ENCODE measurements at places on chromosomes 7 and 10. TPM values are rescaled to one million over a fixed set of nuclear protein-coding genes. Genes with fewer than 3 reads are reported as not detected.

- DNase-seq: no peak
- H3K36me3 ChIP-seq: no peaks in the 10 kb centered on the region
- no peak overlapping the region for H3K27ac ChIP-seq
- no peak overlapping the region for H3K4me3 ChIP-seq
Observed at GRCh38 chr10:109282510-109282909, 640.8 kb downstream of the XPNPEP1 start.

- no peak overlapping the region for H3K4me3 ChIP-seq
- H3K36me3 ChIP-seq: no peaks in the 10 kb centered on the region
- no peaks in the 10 kb centered on the region for H3K4me1 ChIP-seq
- no peaks in the 10 kb centered on the region for H3K27me3 ChIP-seq
Observed at GRCh38 chr7:78939669-78940068, 513.8 kb downstream of the MAGI2 start.

DNA sequence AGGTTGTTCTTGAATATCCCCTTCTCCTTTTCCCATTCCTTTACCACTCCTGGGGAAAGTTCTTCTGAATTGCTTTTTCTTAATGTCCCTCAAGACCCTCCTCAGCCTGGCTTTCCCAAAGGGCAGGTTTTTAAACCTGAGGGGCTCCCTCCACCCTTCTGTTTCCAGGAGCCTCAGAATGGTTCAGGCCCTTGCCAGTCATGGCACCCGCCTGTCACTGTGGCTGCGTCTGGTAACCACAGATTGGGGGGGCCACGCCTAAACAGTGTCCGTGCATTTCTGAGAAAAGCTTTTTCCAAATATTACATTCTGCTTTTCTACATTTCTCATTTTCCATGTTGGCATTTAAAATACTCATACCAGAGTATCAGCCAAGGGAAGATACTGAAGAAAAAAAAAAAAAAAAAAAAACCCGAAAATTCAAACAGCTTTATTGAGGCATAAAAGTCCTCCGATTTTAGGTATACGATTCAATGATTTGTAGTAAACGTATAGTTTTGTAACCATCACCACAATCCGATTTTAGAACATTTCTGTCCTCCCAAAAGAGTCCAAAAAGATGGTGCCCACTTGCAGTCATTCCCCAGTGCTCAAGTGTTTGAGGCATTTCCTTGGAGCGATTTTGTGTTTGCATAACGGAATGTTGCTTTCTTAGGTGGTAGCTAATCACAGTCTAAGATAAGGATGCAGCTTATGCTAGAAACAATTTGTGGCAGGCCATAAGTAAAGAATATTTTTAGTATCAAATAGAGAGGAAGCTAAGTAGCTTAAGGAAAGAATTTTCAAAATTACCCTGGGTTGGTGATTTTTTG lies 22.1 kb downstream of the HKDC1 start:
- peaks cover 5% of the 10 kb centered on the region for H3K4me1 ChIP-seq
- H3K36me3 ChIP-seq: peaks cover 64% of the 10 kb centered on the region
- DNase-seq: no peak
- H3K27me3 ChIP-seq: no peaks in the 10 kb centered on the region

DNA sequence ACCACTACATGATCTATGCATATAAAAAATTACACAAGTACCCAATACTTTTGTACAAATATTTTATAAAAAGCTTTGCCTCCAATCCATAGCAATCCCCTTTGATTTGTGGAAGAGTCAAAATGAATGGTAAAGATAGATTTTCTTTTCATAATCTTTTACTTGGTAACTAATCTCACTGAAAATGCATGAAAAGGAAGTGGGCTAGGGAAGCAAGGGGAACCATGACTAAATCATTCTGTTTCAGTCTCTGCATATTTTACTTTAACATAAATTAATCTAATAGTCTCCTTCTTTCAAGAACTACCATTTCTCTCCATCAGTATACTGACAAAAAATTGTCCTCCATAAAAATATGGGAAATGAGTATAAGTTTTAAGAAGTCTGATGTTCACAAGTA lies 96.9 kb downstream of the TES start:
- H3K4me3 ChIP-seq: no peak overlapping the region
- no peak overlapping the region for H3K27ac ChIP-seq
- no peaks in the 10 kb centered on the region for H3K27me3 ChIP-seq
- H3K36me3 ChIP-seq: no peaks in the 10 kb centered on the region

DNA sequence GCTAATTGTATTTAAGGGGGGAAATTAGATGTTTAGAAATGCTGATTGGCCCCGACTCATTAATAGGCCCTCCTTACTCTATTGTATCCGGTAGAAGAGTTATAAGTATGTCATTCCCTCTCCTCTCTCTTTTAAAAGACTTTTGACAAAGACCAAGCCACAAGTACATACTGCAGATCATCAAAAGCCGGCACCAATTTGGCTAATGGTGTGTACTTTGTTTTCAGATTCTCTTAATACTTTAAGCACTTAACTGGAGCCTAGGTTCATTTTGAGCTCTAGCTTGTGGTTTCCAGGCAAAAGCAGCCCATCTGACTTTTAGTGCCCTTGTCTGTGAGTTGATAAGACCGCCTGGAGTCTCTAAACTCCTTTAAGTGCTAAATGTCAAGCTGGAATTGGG lies 210.0 kb upstream of the LYZL1 start:
- no peaks in the 10 kb centered on the region for H3K4me1 ChIP-seq
- H3K27ac ChIP-seq: no peak overlapping the region
- no peaks in the 10 kb centered on the region for H3K27me3 ChIP-seq

GRCh38 chr10:47309408-47310089 lies 9.6 kb downstream of the GDF10 start:
- no peak for DNase-seq
- H3K36me3 ChIP-seq: no peaks in the 10 kb centered on the region
- H3K4me1 ChIP-seq: peaks cover 28% of the 10 kb centered on the region
- H3K27me3 ChIP-seq: no peaks in the 10 kb centered on the region
- H3K27ac ChIP-seq: no peak overlapping the region
- H3K4me3 ChIP-seq: no peak overlapping the region

DNA sequence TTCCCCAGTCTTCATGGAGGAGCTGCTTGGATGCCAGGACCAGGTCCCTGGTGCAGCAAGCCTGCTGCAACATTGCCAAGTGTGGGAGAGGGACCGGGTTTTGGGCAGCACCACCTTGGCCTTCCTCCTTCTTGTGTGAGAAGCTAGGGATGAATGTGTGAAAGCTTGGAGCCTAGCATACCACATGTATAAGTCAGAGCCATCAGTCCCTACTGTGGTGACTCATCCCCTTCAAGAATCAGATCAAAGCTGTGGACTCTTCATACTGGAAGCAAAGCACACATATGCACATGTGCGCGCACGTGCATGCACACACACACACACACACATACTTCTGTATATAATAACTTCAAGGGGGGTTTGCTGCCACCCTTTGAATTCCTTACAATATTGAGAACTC lies 527.8 kb downstream of the LRMDA start:
- H3K4me1 ChIP-seq: no peaks in the 10 kb centered on the region
- H3K4me3 ChIP-seq: no peak overlapping the region
- H3K27me3 ChIP-seq: no peaks in the 10 kb centered on the region

Gene TES
- 64.2 TPM for total RNA-seq

Gene THNSL1
- total RNA-seq: 4.1 TPM

Gene FGFBP3
- 0.52 TPM for total RNA-seq
